ENCODE measurements at places on chromosomes 2 and 18.

GRCh38 chr2:197577446-197577845 is 61.6 kb downstream of the MOB4 start:
- DNase-seq = peak; percentile 17

- no peak for DNase-seq
Observed at GRCh38 chr2:158904627-158905177, 63.7 kb upstream of the TANC1 start.

- no peak for DNase-seq
Observed at GRCh38 chr2:170845343-170845742, 28.7 kb downstream of the GAD1 start.

DNA sequence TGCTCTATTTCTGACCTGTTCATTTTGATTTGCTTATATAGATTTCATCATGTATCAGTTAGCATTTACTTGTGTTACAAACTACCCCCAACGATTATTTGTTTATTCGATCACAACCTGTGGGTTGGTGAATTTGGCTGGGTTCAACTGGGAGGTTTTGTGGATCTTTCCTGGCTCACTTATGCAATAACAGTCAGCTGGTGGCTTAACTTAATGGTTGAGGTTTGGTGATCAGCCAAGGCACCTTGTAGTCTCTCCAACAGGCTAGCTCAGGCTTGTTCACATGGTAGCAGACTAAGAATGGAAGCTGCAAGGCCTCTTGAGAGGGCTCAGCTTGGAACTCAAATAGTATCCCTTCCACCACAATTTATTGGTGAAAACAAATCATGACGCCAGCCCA is 5.4 kb upstream of the PUM2 start:
- no peak for DNase-seq

DNA sequence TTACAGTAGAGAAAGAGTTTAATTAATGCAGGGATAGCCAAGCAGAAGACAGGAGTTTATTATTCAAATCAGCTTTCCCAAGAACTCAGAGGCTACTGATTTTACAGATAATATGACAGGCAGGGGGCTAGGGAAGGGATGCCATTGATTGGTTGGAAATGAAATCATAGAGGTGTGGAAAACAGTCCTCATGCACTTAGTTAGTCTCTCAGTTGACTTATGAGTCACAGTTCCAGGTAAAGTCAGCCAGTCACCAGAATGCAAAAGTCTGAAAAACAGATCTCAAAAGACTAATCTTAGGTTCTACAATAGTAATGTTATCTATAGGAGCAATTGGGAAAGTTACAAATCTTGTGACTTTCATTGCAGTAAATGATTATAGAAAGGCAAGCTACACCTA is 676.4 kb upstream of the CHAC2 start:
- DNase-seq = no peak

DNA sequence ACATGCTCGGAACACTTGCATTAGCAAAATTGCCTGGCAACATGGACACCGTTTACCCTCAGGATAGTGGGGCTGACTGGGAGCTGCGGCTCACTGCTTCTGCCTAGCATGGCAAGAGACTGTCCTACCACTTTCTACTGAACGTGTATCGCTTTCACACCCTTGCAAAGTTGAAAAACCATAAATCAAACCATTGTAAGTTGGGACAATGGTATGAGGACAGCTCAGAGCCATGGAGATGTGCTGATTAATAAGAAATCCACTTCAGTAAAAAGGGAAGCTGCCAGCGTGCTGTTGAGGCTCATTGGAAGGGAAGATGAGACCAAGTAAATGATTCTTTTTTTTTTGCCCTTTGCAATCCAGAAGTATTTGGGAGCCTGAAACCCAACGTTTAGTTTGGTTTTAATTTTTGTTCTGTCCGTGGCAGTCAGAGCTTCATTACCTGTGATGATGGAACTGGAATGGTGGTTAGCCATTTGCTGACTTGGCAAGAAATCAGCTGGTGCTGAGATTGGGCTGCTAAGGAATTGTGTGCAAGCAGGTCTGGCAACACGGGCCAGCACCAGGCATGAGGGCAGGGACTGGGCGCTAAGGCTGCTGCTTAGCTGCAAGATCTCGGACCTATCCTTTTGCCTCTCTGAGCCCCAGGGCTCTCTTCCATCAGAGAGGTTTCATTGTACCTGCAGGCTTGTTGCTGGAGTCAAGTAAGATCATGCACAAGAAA is 75.5 kb upstream of the HS6ST1 start:
- DNase-seq = peak; percentile 41

GRCh38 chr2:55009277-55010060 is 40.8 kb downstream of the RTN4 start:
- DNase-seq = no peak

- no peak for DNase-seq
Observed at GRCh38 chr2:235555371-235555770, 61.5 kb downstream of the AGAP1 start.

All from spinal cord (tissue), 10 donors.